ENCODE measurements at places on chromosomes 16 and 17.
A peak's percentile ranks its signal among the peaks of the same experiment; 100 is the strongest.

DNA sequence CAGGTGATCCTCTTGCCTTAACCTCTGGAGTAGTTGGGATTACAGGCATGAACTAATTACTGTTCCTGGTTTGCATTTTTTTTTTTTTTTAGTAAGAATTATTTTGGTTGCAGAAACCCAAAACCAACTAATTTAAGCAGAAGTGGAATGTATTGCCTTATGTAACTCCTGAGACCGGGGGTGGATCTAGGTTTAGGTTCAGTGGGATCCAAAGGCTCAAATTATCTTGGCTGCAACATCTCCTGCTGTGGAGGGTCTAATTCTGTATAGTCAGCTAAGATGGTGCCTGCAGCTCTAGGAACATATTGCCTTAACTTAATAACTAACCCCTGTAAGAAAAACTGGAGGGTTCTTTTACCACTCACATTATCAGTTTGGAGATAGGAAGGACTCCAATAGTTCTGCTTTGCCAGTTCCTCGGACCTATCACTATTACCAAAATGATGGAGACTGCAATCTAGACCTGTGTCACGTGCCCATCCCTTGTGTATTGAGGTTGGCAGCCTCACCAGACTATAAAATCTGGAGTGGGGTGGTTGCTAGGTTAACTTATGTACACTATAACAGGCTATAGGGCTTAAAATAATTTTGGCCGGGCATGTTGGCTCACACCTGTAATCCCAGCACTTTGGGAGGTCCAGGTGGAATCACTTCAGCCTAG lies 8.5 kb downstream of the SNTB2 start:
- no peak for DNase-seq

DNA sequence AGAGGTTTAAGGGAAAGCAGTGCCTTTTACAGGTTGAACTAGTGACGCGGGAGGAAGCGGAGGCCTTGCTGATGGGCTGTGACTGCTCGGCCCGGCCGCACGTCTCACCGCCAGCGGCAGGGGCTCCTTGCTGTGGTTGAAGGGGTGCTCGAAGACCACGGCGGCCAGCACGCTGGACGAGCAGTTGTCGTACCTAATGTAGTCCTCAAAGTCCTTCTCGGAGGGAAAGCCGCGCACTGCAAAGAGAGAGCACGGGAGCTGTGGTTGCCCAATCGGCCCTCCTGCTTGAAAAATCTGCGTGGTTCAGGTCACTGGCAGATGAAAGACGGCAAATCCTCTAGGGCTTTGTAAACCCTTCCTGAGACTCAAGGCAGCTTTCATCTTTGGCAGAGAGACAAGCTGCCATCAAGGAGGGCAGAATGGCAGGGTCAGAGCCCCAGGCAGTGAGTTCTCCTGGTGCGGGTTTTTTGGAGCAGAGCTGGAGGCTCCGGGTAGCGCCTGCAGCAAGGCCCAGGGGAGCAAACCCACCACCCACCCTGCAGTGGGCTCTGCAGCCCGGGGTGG lies 16.1 kb downstream of the ABCA3 start:
- DNase-seq = no peak

- DNase-seq = no peak
Measured at GRCh38 chr16:7325834-7326233, 6.8 kb upstream of the RBFOX1 start.

DNA sequence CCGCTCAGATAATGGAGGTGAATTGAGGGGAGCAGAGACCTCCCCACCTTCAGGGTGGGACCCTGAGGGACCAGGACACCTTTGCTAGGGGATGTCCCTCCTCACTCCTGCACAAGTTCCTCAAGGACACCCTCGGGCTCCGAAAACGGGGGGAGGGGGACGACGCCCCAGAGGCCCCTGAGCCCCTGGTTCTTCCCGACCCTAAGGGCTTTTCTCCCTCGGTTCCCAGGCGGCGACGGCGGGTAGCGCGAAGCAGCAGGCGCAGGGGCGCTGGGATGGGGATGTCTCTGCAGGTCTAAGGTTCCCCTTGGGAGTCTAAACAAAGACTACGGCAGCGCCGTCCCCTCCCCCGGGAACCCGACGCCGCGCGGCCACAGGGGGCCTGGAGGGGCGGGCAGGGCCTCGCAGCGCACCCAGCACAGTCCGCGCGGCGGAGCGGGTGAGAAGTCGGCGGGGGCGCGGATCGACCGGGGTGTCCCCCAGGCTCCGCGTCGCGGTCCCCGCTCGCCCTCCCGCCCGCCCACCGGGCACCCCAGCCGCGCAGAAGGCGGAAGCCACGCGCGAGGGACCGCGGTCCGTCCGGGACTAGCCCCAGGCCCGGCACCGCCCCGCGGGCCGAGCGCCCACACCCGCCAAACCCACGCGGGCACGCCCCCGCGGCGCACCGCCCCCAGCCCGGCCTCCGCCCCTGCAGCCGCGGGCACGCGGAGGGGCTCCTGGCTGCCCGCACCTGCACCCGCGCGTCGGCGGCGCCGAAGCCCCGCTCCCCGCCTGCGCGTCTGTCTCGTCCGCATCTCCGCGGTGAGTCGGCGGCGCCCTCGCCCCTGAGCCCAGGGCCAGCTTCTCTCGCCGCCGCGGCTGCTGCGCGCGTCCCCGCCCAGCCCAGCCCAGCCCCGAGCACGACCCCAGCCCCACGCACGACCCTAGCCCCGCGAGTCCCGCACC lies 36.7 kb upstream of the NDRG4 start:
- DNase-seq = no peak

DNA sequence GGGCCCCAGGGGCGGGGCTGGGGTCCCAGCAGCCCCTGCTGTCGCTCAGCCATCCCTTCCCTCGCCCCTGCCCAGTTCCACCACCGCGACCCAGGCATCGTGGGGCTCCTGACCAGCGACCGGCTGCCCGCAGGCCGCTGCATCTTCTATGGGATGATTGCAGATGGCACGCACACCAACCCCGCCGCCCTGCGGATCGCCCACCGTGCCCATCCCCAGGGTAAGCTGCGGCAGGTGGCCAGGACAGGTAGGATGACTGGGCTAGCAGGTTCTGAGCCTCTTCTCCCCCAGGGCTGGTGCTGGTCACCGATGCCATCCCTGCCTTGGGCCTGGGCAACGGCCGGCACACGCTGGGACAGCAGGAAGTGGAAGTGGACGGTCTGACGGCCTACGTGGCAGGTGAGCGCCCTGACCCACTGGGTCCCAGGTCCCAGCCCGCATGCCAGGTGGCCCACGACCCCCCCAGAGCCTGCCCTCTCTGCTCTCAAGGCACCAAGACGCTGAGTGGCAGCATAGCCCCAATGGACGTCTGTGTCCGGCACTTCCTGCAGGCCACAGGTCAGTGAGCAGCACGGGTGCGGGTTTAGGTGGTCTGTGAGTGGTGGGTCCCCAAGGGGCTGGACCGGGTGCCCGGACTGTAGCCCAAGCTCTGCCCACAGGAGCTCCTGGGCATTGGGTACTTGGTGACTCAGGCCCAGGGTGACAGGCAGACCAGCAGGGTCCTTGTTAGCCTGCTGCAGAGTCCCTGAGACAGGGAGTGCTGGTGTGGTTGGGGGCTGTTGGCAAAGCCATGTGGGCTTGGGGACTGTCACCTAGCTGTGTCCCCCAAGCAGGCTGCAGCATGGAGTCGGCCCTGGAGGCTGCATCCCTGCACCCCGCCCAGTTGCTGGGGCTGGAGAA lies 2.8 kb downstream of the CEMP1 start:
- DNase-seq = no peak

- no peak for DNase-seq
Measured at GRCh38 chr17:11369575-11369974, 128.6 kb downstream of the SHISA6 start.

DNA sequence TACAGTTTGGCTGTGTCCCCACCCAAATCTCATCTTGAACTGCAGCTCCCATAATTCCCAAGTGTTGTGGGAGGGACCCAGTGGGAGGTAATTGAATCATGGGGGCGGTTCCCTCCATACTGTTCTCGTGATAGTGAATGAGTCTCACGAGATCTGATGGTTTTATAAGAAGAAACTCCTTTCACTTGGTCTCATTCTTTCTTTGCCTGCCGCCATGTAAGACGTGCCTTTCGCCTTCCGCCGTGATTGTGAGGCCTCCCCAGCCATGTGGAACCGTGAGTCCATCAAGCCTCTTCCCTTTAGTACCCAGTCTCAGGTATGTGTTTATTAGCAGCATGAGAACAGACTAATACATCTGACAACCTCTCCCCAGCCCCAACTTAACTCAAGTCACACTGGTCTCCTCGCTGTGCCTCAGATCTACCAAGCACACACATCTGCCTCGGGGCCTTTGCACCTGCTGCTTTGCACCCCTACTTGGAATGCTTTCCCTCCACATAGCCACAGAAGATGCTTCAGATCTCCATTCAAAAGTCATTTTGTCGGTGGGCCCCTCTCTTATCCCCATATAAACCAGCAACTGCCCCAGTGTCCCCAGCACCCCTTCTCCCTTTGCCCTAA lies 74.4 kb downstream of the RPH3AL start:
- DNase-seq = no peak

DNA sequence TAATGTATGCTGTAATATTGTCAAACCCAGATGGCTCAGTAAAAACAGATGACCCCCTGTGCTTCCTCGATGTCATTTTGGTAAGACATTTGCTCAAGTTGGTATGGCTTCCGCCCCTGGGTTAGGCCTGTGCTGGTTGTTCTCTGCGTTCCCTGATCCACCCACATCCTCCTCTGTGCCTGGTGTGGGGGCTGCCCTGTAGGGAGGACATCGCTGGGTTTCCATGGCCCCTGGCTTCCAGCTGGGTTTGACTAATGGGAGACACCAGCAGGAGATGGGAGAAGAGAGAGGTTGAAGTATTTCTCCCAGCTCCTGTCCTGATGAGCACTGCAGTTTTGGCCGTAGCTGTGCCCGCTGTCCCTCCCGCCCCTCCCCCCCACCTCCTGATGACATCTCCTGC lies 4.4 kb upstream of the MFAP4 start:
- no peak for DNase-seq

GRCh38 chr17:39665642-39666224 lies 584 bp downstream of the TCAP start:
- DNase-seq = no peak

GRCh38 chr17:64240741-64241347 lies 22.2 kb downstream of the TEX2 start:
- no peak for DNase-seq

- DNase-seq = no peak
Measured at GRCh38 chr17:32124985-32125847, 17.1 kb upstream of the RHOT1 start.

DNA sequence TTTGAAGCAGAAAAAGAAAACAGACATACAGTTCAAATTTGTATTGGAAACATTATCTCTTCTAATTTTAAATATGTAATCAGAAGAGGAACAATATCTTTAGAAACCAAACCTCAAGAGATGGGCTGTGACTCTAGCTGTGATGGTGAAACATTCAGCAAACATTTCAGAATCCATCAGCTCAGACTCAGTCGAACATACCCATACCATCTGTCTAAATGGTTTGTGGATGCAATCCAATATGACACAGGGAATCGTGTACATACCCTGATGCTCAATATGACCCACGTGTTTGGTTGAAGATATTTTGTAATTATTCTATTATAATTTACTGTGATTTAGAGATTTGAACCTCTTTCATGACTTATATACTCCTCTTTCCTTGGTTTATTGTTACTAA lies 665.2 kb upstream of the CDH8 start:
- DNase-seq = no peak

GRCh38 chr17:39012725-39013124 lies 45.5 kb upstream of the FBXO47 start:
- no peak for DNase-seq

GRCh38 chr17:27817731-27818130 lies 17.4 kb upstream of the NOS2 start:
- no peak for DNase-seq

GRCh38 chr16:54930869-54931119 lies 129 bp downstream of the IRX5 start:
- DNase-seq = no peak

DNA sequence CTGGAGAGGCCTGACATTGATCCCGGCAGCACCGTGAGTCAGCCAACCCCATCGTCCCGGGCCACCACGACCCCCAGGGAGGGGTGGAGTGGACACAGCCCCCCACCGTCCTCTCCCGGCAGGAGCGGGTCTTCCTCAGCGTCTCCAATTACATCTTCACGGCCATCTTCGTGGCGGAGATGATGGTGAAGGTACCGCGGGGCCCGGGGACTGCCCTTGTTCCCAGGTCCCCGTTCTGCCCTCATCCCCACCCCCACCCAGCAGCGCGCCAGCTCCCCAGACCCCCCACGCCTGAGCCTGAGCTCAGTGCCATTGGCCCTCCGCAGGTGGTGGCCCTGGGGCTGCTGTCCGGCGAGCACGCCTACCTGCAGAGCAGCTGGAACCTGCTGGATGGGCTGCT lies 14.6 kb downstream of the TPSG1 start:
- DNase-seq = no peak

DNA sequence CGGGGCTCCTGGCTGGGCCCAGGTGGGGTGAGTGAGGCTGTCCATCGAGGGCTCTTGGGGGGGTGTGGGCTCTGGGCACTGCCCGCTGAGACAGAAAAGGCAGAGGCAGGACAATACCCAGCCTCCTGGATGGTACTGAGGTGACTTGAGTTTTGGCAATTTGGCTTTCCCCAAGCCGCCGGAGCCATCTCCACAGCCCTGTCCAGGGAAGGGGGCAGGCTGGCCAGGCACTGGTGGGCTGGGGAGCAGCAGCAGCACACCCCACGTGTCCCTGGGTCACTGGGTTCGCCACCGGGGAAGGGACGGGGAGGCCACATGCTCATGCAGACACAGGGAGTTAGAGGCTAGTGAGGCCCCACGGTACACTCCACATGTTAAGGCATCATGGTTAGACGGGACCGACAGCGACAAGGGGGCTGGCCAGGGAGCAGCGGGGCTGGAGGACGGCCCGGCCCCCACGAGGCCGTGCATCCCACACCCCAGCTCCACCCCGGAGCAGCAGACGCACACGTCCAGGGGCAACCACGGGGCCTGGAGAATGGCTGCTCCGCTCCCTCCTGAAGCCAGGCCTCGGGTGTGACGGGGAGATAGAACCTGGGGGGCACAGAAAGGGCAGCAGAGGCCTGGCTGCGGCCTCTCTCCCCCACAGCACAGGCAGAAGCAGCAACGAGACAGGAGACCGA lies 3.0 kb downstream of the ARHGDIA start:
- no peak for DNase-seq

DNA sequence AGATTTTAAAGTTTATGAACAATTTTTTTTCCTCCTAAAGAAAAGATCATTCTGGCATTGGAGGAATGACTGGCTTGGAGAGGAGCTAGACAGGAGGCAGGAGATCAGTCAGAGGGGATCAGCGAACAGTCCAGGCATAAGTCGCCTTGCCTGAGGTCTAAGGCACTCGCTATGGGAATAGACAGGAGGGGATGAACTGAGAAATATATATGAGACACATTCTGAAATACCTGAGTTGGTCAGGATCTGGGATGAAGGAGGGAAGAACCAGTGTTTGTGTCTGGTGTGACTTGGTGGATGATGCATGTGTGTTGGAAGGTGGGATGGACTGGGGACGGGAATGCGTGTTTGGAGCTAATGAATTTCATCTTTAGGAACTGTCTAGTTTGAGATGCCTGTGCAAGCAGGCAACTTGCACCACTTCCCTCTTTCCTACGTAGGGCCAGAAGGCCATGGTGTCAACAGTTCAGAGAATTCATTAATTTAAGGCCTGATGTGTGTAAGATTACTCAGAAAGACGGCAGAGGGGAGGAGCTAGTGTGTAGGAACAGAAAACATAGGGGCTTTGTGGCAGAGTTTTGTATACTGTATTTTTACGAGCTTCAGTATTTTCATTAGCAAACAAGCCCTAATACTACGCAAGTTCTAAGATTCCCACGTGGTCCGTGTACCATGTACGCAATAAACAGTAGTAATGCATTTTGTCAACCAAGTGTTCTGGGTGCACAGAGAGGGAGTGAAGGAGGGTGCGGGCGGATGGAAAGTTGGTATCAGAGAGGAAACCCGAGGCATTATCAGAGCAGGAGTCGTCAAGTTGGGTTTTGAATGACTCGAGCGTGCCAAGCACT lies 825 bp downstream of the HEATR6 start:
- DNase-seq = peak; percentile 44
